ENCODE measurements at places on chromosomes 6 and 20. TPM values are rescaled to one million over a fixed set of nuclear protein-coding genes. Genes with fewer than 3 reads are reported as not detected.

Gene FOXC1
- 3.4 TPM for total RNA-seq

Gene CGA
- 0.53 TPM for total RNA-seq

Gene RAB44
- total RNA-seq = not detected

Gene LZTS3
- total RNA-seq = 30.9 TPM

Gene CCM2L
- total RNA-seq = 0.69 TPM

Gene DEFB118
- total RNA-seq = not detected

Gene RBL1
- total RNA-seq = 4.9 TPM

Gene MSH5
- 39.4 TPM for total RNA-seq

Gene NEDD9
- total RNA-seq = 26.8 TPM

Gene SYCP2L
- 6.9 TPM for total RNA-seq

Gene LRRC73
- 3.4 TPM for total RNA-seq

Gene LSM2
- total RNA-seq = 58.9 TPM

Gene PPP1R3G
- total RNA-seq = 7.6 TPM

Gene GPR63
- total RNA-seq = 1.7 TPM

Gene FAM83D
- total RNA-seq = 4.2 TPM

Gene PRND
- total RNA-seq = 0.39 TPM

Gene DEFB119
- not detected for total RNA-seq

Gene MDFI
- 137 TPM for total RNA-seq

Gene ZSCAN16
- total RNA-seq = 10.3 TPM

Gene GSTA2
- total RNA-seq = not detected

Gene XKR7
- 0.04 TPM for total RNA-seq

Gene TSPO2
- not detected for total RNA-seq

Gene C6orf141
- total RNA-seq = 0.54 TPM

Gene ULBP3
- 12.8 TPM for total RNA-seq

Gene PACSIN1
- total RNA-seq = 12.5 TPM
